MG63 (cell line): ENCODE measurements at places on chromosomes 16 and 17. TPM values are rescaled to one million over a fixed set of nuclear protein-coding genes. Genes with fewer than 3 reads are reported as not detected.

GRCh38 chr17:17575360-17576251 lies 15.9 kb downstream of the PEMT start:
- DNase-seq, result no peak

The ZACN gene
- not detected in 2 replicates for total RNA-seq

DNA sequence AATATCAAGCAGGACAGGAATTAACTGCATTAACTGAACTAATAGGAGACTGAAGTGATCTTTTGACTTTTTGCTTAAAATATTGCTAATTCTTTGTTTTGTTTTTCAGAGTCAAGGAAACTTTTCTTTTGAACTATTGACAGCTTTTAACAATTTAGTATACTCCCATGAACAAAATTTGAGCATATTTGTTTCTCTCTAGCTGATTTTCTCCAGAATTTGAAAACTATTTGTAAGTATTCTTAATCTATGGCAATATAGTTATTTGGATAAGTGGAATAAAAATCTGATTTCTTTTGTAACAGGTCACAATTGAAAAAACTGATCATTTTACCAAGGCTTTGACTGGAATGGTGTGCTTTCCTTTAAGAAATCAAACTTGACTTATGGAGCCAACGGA lies 7.0 kb upstream of the SCPEP1 start:
- no peak for DNase-seq

The RAB11FIP4 gene
- 1.4 and 5.3 TPM in 2 replicates for total RNA-seq

DNA sequence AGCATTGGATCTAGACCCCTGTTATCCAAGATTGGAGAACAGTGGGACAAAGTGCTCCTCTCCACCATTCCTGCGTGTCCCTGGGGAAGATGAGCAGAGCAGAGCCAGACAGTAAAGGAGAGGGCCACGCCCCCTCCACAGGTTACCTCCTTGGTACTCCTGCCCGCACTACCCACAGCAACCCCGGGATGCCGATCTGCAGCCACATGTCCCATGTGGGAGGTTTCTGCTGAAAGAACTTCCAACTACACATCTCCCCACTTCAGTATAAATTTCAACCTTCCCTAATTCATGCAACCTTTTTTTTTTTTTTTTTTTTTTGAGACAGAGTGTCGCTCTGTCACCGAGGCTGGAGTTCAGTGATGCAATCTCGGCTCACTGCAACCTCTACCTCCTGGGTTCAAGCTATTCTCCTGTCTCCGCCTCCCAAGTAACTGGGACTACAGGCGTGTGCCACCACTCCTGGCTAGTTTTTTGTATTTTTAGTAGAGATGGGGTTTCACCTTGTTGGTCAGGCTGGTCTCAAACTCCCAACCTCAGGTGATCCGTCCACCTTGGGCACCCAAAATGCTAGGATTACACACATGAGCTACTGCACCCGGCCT lies 2.3 kb downstream of the RAB37 start:
- no peak for DNase-seq

The HYDIN gene
- 0.26 and 0.67 TPM in 2 replicates for total RNA-seq

- no peak for DNase-seq
Measured at GRCh38 chr16:55081622-55082590, 151.2 kb downstream of the IRX5 start.

DNA sequence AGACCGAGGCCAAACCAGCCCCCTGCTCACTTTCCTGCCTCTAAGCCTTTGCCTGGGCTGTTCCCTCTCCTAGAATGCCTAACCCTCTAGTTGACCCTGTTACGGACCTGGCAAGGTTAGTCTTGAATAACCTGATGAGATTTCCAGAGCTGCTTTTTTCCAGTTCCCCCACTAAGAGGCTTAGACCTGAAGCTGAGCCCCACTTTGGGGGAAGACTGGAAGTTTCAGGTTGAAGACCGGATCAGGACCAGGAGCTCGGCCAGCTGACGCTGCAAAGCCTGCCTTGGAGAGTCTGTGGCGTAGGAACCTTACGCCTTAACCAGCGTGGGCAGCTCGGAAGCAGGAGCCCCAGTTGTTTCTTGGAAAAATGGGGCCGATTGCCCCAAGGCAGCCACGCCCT lies 129.8 kb downstream of the OR1D5 start:
- no peak for DNase-seq

DNA sequence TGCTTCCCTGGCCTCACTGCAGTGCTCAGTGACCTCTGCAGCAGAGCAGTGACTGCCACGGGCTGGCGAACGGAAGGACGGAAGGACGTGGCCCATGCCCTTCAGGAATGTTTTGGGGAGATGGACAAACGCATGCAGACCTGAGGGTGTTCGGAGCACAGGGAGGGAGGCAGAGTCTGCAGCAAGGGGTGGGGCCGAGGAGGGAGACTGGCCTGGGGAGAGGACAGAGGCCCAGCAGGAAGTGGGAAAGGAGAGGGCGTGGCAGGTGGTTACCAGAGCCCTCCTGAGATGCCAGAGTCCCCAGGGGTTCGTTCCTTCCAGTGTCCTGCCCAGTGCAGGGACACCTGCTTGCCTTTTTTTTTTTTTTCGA lies 21.9 kb downstream of the ADORA2B start:
- no peak for DNase-seq

The KCNJ16 gene
- total RNA-seq, result not detected in 2 replicates

The TMIGD1 gene
- not detected in 2 replicates for total RNA-seq

GRCh38 chr16:4825196-4825595 lies 21.9 kb downstream of the GLYR1 start:
- no peak for DNase-seq

DNA sequence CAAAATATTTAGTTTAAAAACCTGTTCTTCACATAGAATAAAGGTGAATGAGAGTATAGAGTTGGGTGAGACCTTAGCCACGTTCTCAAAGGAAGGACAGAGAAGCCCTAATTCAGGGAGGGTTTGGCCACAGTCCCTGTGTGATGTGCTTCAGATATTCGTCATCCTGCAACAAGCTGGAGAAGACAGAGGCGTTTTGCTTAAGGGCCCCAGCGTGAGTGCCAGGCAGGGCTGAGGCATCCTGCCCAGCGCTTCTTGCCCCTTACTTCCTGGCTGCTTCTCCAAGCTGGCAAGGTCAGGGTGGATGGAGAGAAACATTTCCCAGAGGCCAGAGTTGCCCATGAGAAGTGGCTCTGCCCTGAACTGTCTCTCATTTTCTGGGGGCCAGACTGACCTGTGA lies 46.9 kb downstream of the AXIN2 start:
- DNase-seq, result peak; percentile 98

- no peak for DNase-seq
Measured at GRCh38 chr17:50353600-50354195, 7.8 kb downstream of the XYLT2 start.

The SLC9A5 gene
- 0.03 TPM in 1 of 2 replicates, not detected in the other for total RNA-seq

The TP53TG3C gene
- 1.1 TPM in 1 of 2 replicates, not detected in the other for total RNA-seq

The TBC1D3G gene
- total RNA-seq, result not detected in 2 replicates

GRCh38 chr16:69302301-69302700 lies 8.8 kb upstream of the VPS4A start:
- no peak for DNase-seq

- no peak for DNase-seq
Measured at GRCh38 chr16:1771864-1772361, 570 bp upstream of the NME3 start.

The KRT25 gene
- total RNA-seq, result not detected in 2 replicates

The KIF18B gene
- total RNA-seq, result 10.9 and 21.6 TPM in 2 replicates

DNA sequence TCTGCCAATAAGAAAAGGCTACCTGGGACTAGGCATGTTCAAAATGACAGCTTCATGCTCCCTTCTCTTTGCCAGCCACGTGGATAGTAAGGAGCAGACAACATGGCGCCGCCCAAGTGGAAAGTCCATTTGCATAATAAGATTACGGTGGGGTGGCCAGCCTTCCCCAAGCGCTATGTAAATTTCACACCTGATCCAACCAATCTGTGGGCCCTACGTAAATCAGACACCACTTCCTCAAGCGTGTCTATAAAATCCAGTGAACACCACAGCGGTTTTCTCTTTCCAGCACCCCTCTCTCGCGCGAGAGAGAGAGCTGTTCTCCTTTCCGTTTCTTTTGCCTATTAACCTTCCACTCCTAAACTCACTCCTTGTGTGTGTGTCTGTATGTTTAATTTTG lies 140.3 kb upstream of the ERCC4 start:
- DNase-seq, result no peak
